ENCODE measurements at places on chromosomes 11 and 22. TPM values are rescaled to one million over a fixed set of nuclear protein-coding genes. Genes with fewer than 3 reads are reported as not detected.

GRCh38 chr22:42946546-42947198 is 68.3 kb downstream of the PACSIN2 start:
- DNase-seq = no peak

- DNase-seq = peak; percentile 59
These were observed 5.5 kb downstream of the CATSPER1 start for GRCh38 chr11:66020618-66021357.

- DNase-seq = no peak
These were observed 6.8 kb downstream of the SAC3D1 start for GRCh38 chr11:65047581-65048422.

- no peak for DNase-seq
These were observed 24.0 kb downstream of the SERHL2 start for GRCh38 chr22:42577623-42578240.

MMP27 gene
- total RNA-seq = not detected

DNA sequence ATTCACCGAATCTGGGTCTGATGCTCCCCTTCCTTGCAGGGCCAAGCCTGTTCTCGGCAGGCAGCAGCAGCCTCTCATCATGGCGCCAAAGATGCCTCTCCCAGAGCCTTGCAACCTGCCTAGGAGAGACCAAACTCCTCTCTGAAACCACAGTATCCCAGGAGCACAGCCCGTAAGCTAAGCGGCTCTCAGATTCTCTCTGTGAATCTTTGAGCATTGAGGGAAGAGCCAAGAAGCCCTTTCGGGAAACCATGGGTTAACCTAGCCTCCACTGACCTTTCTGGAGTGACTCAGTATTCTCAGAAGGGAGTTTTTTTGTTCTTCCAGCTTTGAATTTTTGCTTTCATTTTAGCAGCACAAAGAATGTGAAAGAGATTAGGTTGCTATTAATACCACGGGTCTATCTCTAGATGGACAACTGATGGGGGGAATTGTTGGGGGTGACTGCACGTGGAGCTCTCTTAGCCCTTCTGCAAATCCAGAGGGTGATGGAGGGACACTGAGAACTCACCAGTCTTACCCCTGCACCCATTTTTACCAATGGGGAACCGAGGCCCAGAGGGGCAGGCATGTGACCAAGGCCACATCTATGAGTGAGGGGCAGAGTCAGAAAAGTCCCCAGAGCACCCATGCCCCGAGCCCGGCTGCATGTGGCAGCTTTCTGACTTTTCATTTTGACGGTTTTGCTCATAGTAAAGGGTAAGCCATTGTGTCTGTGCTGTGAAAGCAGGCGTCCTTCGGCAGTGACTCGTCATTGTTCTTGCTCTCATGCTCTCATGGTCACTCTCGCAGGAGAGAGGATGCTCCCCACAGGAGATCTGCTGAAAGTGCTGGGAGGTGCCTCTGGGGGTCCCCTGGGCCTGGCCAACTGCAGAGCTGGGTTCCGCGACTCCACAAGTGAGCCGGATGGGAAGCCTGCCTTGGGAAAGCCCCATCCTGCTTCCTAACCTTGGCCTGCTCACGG is 36.0 kb downstream of the IRAG1 start:
- DNase-seq = no peak

DNA sequence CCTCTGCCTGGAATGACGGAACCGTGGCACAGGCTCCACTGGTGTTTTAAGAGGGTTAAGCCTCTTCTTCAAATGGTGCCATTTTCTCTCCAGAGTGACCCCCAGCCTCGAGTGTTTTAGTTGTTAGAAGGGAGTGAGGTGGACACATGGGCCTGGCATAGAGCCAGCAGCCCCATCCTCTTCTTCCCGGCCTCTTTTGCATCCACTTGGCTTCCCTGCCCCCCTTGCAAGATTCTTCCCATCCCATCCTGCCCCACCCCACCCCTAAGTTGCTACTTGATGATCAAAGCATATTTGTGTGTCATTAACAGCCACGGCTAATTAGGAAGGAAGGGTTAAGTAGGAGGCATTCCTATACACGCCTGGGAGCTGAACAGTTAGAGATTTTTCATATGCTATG is 72.3 kb upstream of the CRYBB3 start:
- no peak for DNase-seq

DNA sequence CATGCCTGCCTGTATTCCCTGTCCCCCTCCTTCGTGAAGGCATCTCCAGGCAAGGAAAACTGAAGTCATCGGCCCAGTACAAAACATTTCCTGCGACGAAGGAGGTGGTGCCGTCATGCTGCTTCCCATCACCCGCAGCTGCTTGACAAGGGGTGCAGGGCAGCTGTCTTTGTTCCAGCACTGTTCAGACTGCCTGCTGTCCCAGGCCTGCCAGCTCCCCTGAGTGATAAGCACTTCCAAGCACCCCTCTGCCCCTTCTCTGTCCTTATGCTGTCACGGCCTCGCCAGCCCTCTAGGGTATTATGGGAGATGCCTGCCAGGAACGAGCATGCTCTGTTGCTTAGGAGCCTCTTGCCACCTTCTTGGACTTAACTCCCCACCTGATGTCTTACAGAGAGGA is 37.1 kb upstream of the BSX start:
- DNase-seq = no peak

DNA sequence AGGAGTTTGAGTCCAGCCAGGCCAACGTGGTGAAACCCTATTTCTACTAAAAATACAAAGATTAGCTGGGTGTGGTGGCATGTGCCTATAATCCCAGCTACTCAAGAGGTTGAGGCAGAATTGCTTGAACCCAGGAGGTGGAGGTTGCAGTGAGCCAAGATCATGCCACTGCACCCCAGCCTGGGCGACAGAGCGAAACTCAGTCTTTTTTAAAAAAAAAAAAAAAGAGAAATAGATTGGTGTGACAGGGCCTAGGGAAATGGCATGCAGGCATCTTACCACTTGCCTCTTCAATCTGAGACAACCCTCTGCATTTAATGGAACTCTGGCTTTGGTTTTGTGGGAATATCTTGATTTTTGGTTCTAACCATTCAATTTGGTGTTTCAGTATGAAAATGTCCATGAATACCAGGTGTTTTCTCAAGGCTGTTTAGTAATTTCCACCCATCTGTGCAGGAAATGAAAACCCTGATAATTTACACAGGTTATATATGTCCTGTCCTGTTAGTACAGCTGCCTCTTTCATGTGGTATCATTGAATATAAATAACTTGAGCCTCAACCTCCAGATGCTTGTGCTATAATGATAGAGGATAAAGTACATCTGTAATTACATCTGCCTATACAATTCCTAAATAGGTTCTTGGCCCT is 8.4 kb downstream of the XBP1 start:
- no peak for DNase-seq

- no peak for DNase-seq
These were observed 201.1 kb downstream of the CADM1 start for GRCh38 chr11:115302946-115303703.

MEI1 gene
- total RNA-seq = 6.8 TPM

GRCh38 chr11:72755713-72756285 is 3.6 kb upstream of the ARAP1 start:
- DNase-seq = no peak

GRCh38 chr11:75337195-75337654 is 14.2 kb downstream of the ARRB1 start:
- DNase-seq = no peak

NXPE4 gene
- not detected for total RNA-seq

GRCh38 chr11:128324531-128325141 is 262.7 kb downstream of the ETS1 start:
- DNase-seq = no peak

GRCh38 chr22:19824926-19825339 is 29.7 kb downstream of the GNB1L start:
- peak; percentile 40 for DNase-seq

- no peak for DNase-seq
These were observed 79.8 kb upstream of the CNTN5 start for GRCh38 chr11:98940913-98941312.

- DNase-seq = no peak
These were observed 81.8 kb downstream of the DGCR2 start for GRCh38 chr22:19040391-19040861.

ELFN2 gene
- total RNA-seq = 0.10 TPM
